ENCODE measurements at places on chromosomes 5 and 9.

- no peak overlapping the region for H3K4me3 ChIP-seq
- H3K27ac ChIP-seq: peak overlapping the region; percentile 9
- no peak for DNase-seq
- H3K27me3 ChIP-seq: peaks cover 25% of the 10 kb centered on the region
Observed at GRCh38 chr9:130311408-130312140, 46.0 kb downstream of the HMCN2 start.

GRCh38 chr5:66118304-66118703 is 25.8 kb upstream of the SREK1 start:
- no peaks in the 10 kb centered on the region for H3K27me3 ChIP-seq
- no peaks in the 10 kb centered on the region for H3K36me3 ChIP-seq
- no peak overlapping the region for H3K4me3 ChIP-seq
- no peaks in the 10 kb centered on the region for H3K4me1 ChIP-seq
- H3K27ac ChIP-seq: no peak overlapping the region

GRCh38 chr5:80119372-80119771 is 84.2 kb downstream of the THBS4 start:
- peaks cover 24% of the 10 kb centered on the region for H3K36me3 ChIP-seq

DNA sequence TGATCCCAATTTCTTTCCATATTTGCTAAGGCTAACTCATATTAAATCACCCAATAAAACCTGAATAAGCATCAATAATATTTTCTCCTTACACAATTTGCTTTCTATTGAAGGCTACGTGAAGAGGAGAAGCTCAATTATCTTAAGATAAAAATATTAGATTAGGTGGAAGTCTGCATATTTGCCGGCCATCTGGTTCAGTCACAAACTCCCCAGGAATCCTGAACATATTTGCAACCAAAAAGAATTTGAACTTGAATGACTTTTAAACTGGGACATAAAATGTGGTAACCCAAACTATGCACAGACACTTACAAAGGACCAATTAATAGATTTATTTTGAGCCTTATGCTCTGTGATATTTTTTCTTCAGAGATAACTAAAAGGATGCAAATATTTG is 92.3 kb downstream of the HAPLN1 start:
- no peak overlapping the region for H3K4me3 ChIP-seq
- no peaks in the 10 kb centered on the region for H3K27me3 ChIP-seq
- no peaks in the 10 kb centered on the region for H3K36me3 ChIP-seq
- H3K27ac ChIP-seq: no peak overlapping the region

GRCh38 chr5:74772359-74772758 is 5.3 kb downstream of the NSA2 start:
- peaks cover 11% of the 10 kb centered on the region for H3K4me1 ChIP-seq
- no peak overlapping the region for H3K4me3 ChIP-seq
- no peaks in the 10 kb centered on the region for H3K27me3 ChIP-seq
- H3K27ac ChIP-seq: no peak overlapping the region
- no peak for DNase-seq
- peaks cover 55% of the 10 kb centered on the region for H3K36me3 ChIP-seq

GRCh38 chr5:53438486-53439472 is 41.6 kb upstream of the FST start:
- H3K27me3 ChIP-seq: peaks cover 4% of the 10 kb centered on the region
- peaks cover 4% of the 10 kb centered on the region for H3K4me1 ChIP-seq
- no peak for DNase-seq
- H3K36me3 ChIP-seq: no peaks in the 10 kb centered on the region

DNA sequence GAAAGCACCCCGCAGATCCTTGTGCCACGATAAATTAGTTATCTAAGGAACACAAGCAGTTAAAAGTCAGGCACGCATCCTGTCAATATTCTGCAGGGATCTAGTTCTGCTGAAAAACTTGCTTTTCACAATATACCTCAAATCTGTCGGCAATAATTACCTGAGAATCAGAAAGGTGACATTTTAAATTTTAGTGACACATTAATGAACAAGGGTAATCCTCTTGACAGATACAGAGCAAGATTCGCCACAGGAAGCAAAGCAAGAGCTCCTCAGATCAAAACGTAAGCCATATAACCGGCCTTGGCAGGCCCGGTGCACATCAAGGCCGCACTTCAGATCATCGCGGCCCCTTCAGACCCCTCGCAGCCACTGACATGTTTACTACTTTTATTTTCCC is 185.7 kb downstream of the ATPSCKMT start:
- peaks cover 4% of the 10 kb centered on the region for H3K27me3 ChIP-seq
- no peak overlapping the region for H3K4me3 ChIP-seq
- no peak overlapping the region for H3K27ac ChIP-seq
- H3K36me3 ChIP-seq: peaks cover 4% of the 10 kb centered on the region
- DNase-seq: no peak

- H3K36me3 ChIP-seq: no peaks in the 10 kb centered on the region
- peaks cover 32% of the 10 kb centered on the region for H3K27me3 ChIP-seq
- DNase-seq: no peak
- no peak overlapping the region for H3K27ac ChIP-seq
- H3K4me3 ChIP-seq: no peak overlapping the region
Observed at GRCh38 chr9:97705354-97705950, 8.3 kb upstream of the XPA start.

- no peak for DNase-seq
- no peak overlapping the region for H3K4me3 ChIP-seq
- H3K27me3 ChIP-seq: peaks cover 9% of the 10 kb centered on the region
- H3K36me3 ChIP-seq: no peaks in the 10 kb centered on the region
- no peaks in the 10 kb centered on the region for H3K4me1 ChIP-seq
Observed at GRCh38 chr5:148747536-148747906, 78.9 kb upstream of the ADRB2 start.

DNA sequence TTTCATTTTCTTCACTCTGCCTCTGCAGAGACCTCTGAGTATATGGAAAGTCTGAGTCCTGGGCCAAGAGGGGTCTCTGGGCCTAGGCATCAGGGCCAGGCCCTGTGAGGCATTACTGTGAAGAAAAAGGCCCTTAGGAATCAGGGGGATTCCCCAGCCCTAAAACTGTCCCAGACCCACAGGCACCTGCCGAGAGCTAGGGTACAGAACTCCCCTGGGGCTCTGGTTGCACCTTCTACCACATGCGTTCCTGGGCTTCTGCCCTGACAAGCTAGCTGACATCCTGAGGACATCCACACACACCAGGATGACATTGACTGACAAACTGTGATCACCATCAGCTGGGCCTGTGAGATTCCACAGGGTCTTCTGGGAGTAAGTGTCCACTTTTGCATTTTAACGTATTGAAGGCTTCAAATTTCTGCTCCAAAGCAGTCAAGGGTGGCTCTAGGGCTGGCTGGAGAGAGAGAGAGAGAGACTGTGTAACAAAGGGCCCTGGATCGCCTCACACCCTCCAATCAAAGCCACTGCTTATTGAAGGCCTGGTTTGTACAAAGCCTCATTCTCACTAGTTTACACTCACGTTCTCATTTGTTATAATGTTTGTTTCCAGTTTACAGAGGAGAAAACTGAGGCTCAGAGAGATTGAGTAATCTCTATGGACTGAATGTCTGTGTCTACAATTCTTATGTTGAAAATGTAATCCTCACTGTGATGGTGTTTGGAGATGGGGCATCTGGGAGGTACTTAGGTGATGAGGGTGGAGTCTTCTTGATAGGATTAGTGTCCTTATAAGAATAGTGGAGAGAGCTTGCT is 45.1 kb downstream of the TGFBI start:
- no peak overlapping the region for H3K4me3 ChIP-seq
- no peaks in the 10 kb centered on the region for H3K4me1 ChIP-seq

- peaks cover 3% of the 10 kb centered on the region for H3K27me3 ChIP-seq
- no peaks in the 10 kb centered on the region for H3K36me3 ChIP-seq
- H3K4me1 ChIP-seq: peaks cover 13% of the 10 kb centered on the region
- no peak overlapping the region for H3K27ac ChIP-seq
- peak overlapping the region; percentile 6 for H3K4me3 ChIP-seq
Observed at GRCh38 chr9:35341585-35341984, 148.3 kb upstream of the RUSC2 start.

DNA sequence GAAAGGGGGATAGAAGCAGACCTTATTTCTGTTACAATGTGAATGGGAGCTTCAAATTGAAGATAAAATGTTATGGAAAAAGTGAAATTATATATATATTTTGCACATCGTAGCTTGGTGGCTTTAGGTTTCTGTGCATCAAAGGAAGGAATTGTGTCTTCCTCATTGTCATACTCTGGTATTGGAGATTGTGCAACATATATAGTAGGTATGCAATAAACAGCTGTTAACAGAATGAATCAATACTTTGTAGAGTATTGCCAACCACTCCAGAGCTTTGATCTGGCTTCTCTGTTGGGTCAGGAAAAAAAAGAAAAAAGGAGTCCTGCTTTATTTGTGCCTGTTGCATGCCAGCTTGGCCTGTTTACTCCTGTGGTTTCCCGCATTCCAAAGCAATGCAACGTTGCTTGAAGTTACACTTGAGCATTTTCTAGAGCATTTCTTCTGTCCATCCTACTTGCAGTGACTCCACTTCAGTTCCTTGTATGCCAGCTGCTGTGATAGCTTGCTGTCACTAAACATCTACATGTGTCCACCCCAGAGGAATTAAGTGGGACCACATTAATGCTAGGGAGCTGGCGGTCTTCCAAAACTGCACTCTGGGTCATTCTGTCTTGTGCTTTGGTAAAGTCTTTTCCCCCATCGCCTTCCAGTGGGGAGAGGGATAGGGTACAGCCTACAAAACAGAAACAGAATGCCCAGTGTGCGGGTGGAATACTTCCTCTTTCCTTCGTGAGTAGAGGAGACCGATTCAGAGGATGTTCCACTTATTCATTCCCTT is 62.0 kb upstream of the MEF2C start:
- H3K36me3 ChIP-seq: no peaks in the 10 kb centered on the region
- peaks cover 19% of the 10 kb centered on the region for H3K4me1 ChIP-seq
- DNase-seq: no peak
- H3K4me3 ChIP-seq: no peak overlapping the region
- no peak overlapping the region for H3K27ac ChIP-seq
- H3K27me3 ChIP-seq: no peaks in the 10 kb centered on the region

GRCh38 chr5:37886242-37886905 is 46.5 kb upstream of the GDNF start:
- peaks cover 55% of the 10 kb centered on the region for H3K4me1 ChIP-seq
- H3K4me3 ChIP-seq: no peak overlapping the region
- peaks cover 11% of the 10 kb centered on the region for H3K27me3 ChIP-seq
- H3K27ac ChIP-seq: no peak overlapping the region

GRCh38 chr5:143134269-143134668 is 269.2 kb downstream of the NR3C1 start:
- peaks cover 42% of the 10 kb centered on the region for H3K4me1 ChIP-seq
- no peaks in the 10 kb centered on the region for H3K27me3 ChIP-seq
- H3K4me3 ChIP-seq: no peak overlapping the region
- H3K36me3 ChIP-seq: no peaks in the 10 kb centered on the region
- H3K27ac ChIP-seq: no peak overlapping the region

- peaks cover 48% of the 10 kb centered on the region for H3K36me3 ChIP-seq
- H3K4me1 ChIP-seq: peaks cover 36% of the 10 kb centered on the region
- H3K27me3 ChIP-seq: no peaks in the 10 kb centered on the region
- DNase-seq: peak; percentile 29
- H3K27ac ChIP-seq: peak overlapping the region; percentile 92
Observed at GRCh38 chr5:34756781-34757624, 82.0 kb upstream of the TTC23L start.

- H3K4me3 ChIP-seq: no peak overlapping the region
- DNase-seq: no peak
- no peaks in the 10 kb centered on the region for H3K27me3 ChIP-seq
- H3K27ac ChIP-seq: peak overlapping the region; percentile 83
- peaks cover 31% of the 10 kb centered on the region for H3K4me1 ChIP-seq
Observed at GRCh38 chr5:67300326-67300725, 103.7 kb upstream of the CD180 start.

DNA sequence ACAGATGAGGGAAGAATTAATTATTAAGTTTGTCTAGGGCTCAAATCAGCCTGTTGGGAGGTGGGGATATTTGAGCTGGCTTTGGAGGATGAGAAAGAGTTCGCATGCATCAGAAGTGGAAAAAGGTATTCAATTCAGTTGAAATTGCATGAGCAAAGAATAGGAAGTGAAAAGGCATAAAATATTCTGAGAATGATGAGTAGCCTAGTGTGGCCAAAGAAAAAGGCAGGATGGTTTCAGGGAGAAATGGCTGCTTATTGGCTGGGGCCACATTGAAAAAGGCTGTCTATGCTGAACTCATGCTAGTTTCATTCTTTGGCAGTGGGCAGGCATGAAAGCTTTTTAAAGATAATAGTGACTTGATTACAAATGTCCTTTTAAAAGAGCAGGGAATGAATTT is 235.4 kb upstream of the RIOK2 start:
- H3K36me3 ChIP-seq: no peaks in the 10 kb centered on the region
- H3K27ac ChIP-seq: no peak overlapping the region
- DNase-seq: no peak
- no peak overlapping the region for H3K4me3 ChIP-seq
- peaks cover 23% of the 10 kb centered on the region for H3K4me1 ChIP-seq
- H3K27me3 ChIP-seq: peaks cover 4% of the 10 kb centered on the region
